ENCODE measurements at places on chromosomes 13 and 19.

GRCh38 chr19:13670846-13671245, 93.5 kb upstream of the MRI1 start:
- DNase-seq: no peak

DNA sequence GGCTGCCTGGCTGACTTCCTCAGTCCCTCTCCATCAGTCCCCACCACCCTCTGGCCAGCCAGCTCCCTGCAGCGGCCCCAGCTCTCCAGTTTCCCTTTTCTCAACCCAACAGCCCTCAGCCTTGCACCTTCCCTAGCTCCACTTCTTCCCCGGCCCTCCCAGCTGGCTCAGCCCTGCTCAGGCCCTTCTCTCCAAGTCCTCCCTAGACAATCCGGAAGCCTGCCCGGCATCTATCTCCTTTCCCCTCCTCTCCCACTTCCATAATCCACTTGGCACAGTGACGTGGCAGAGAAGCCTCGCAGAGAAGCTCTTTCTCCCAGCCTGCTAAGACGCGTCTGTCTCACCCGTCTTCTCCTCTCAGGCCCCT, 1.1 kb downstream of the UBXN6 start:
- DNase-seq: no peak

DNA sequence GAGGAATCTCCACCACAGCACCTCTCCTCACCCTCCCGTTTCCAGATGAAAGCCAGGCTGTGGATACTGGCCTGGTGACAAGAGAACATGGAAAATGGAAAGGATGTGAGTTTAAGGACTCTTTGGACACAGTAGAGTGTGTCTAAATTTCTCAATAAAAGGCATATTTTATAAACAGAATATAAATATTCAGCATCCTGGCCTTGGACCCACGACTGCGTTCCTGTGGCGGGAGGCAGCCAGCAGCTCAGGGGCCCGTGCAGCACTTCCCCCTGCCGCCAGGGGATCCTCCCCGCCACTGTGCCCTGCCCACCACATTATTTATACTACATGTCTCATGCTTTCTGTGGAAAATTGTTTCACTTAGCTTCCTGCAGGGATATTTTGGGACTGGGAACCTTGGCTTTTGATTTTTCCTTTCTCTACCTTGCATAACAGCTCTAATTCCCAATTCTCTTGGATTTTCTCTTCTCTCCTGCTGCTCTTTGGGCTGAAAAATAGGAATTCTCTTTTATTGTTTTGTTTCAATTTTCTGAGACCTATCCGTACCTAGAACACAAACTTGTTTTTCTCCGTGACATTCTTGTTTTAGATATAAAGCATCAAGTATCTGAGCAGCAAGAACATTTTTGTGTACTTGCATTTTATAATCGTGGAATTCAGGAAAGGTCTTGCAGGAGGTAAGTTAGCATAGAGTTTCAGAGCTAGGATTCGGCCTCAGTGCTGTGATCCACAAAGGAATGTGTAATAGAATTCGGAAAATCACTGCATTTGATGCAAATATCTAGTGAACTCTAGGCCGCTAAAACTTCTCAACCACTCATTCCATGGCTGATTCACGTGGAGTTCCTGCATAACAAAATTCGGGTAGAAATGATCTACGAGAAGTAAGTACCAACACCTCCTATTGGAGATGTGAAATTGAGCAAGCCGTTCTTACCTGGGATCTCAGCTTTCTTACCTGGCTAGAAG, 107.7 kb upstream of the SPATA13 start:
- DNase-seq: no peak

GRCh38 chr19:1009041-1009980, 9.1 kb downstream of the GRIN3B start:
- DNase-seq: no peak
